ENCODE measurements at places on chromosomes 13 and 19.

DNA sequence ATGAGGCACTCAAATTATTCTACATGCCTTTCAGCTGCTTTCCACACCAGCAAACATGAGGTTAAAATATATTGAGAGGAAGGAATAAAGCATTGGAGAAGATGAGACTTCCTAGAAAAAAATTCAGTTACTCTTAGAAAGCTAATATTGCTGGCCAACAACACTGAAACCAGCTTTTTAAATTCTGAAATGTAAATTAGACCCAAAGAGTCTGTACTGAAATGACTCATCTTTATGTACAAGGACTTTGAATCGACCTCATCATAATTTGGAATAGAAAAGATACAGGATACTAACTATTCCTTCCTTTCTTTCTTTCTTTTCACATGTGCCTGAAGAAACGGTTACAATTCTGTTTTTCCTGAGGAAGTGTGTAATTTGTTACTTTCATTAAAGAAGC, 6.5 kb upstream of the HSPH1 start:
- no peak for DNase-seq

DNA sequence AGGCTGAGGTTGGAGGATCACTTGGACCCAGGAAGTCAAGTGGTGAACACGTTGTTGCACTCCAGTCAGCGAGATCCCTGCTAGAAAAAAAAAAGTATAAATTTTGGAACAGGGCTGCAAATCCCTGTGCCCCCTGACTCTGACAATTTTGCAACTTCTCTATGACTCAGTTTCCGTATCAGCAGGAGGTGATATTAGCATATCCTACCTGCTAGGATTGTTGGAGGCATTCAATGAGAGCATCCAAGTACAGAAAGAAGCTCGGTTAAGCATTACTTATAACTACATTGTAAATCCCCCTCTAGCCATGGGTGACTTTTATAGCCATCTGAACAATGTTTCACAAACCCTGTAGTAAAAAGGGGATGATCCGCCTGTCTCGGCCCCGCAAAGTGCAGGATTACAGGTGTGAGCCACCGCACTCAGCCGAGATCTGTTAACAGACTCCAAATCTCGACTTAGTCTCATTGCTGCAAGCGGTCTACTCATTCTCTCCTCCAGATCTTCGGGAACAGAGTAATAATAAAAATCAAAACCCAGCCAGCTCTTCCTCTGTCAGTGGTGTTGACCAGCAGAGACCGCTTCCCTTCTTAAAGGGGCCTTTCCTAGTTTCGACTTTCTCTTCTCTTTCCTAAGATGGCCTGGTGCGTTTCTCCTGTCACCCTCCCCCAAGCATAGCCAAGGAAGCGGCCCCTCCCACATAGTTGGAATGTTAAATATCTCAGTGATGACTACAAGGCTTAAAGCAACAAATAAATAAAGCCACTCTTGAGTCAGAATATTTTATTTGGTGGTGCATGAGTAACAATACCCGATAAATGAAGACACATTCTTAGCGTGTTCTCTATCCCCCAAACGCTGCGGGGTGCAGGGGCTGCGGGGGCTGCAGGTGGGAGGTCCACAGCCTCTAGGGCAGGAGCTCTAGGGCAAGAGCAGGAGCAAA, 10.3 kb upstream of the BICRA start:
- peak; percentile 88 for DNase-seq

GRCh38 chr19:36572593-36573019, 486 bp downstream of the ZNF529 start:
- no peak for DNase-seq

DNA sequence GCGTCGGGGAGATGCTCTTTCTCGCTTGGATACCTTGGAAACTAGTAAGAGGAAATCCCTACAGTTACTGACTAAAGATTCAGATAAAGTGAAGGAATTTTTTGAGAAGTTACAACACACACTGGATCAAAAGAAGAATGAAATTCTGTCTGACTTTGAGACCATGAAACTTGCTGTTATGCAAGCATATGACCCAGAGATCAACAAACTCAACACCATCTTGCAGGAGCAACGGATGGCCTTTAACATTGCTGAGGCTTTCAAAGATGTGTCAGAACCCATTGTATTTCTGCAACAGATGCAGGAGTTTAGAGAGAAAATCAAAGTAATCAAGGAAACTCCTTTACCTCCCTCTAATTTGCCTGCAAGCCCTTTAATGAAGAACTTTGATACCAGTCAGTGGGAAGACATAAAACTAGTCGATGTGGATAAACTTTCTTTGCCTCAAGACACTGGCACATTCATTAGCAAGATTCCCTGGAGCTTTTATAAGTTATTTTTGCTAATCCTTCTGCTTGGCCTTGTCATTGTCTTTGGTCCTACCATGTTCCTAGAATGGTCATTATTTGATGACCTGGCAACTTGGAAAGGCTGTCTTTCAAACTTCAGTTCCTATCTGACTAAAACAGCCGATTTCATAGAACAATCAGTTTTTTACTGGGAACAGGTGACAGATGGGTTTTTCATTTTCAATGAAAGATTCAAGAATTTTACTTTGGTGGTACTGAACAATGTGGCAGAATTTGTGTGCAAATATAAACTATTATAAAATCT, 2.7 kb upstream of the KCNRG start:
- DNase-seq = no peak

- no peak for DNase-seq
Observed at GRCh38 chr13:80572923-80573316, 232.0 kb upstream of the SPRY2 start.

DNA sequence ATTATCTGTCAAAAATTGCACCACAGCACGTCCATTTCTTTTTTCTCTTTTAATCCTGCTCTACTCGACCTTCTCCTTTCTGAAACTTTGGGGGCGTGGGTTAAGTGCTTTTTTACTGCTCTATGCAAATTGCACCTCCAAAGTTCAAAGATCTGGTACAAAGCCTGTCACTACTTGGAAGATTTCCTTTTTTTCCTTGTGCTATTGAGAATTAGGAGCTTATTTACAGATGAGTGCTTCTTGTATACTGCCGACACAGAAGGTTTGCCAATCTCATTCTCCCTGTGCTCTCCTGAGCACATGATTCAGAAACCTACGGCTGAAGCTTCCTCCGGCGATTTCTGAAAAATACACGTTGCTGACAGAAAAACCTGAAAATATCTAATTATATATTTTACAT, 94.8 kb downstream of the TEX29 start:
- DNase-seq = no peak

DNA sequence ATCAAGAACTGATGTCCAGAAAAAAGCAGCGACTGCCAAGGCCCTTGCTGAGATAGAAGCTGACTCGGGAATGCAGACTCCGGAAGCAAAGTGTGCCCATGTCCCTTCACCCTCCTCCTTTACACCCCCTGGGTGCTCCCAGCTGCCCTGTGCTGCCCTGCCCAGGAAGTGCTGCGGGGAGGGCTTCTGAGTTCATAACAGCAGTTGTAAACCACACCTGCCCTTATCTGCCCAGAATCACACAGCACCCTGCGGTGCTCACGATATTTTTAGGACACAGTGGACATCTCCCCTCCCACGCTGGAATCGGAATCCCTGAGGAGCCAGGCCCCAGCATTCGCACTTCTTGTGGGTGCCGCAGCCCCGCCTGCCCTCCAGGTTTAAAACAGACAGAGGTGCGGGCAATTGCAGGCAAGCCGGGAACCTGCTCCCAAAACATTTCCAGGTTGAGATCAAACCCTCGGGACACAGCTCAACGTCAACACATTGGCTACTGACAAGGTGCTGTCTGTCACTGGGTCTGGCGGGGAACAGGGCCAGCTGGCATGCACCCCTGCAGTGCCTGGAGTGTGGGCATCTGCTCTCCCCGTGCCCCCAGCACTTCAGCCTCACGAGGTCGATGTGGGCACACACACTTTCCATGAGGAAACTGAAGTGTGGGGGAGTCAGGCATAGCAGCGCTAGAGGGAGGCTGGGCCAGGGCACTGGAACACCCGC, 36.8 kb downstream of the RAB20 start:
- DNase-seq = no peak

DNA sequence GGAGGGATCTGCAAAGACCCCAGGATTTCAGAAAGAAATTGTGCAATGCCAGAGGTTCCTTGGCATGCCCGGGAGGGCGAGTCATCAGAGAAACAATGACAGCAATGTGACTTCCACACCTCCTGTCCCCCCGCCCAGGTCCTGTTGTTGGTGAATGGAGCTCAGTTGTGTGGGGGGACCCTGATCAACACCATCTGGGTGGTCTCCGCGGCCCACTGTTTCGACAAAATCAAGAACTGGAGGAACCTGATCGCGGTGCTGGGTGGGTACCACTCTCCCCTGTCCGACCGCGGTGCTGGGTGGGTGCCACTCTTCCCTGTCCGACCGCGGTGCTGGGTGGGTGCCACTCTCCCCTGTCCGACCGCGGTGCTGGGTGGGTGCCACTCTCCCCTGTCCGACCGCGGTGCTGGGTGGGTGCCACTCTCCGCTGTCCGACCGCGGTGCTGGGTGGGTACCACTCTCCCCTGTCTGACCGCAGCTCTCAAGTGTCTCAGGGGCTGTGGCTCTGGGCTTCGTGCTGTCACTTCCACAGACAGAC, 5.2 kb upstream of the F10 start:
- DNase-seq = no peak

- peak; percentile 66 for DNase-seq
Observed at GRCh38 chr19:7917267-7918061, 2.7 kb upstream of the SNAPC2 start.

DNA sequence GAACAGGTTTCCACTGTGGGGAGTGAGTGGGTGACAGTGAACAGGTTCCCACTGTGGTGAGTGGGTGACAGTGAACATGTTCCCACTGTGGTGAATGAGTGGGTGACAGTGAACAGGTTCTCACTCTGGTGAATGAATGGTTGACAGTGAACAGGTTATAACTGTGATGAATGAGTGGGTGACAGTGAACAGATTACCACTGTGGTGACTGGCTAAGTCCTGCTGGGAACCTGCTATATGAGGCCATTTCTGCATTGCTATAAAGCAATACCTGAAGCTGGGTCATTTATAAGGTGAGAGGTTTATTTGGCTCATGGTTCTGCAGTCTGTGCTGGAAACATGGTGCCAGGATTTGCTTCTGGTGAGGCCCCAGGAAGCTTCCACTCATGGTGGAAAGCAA, 637.1 kb downstream of the UQCRFS1 start:
- DNase-seq = no peak

DNA sequence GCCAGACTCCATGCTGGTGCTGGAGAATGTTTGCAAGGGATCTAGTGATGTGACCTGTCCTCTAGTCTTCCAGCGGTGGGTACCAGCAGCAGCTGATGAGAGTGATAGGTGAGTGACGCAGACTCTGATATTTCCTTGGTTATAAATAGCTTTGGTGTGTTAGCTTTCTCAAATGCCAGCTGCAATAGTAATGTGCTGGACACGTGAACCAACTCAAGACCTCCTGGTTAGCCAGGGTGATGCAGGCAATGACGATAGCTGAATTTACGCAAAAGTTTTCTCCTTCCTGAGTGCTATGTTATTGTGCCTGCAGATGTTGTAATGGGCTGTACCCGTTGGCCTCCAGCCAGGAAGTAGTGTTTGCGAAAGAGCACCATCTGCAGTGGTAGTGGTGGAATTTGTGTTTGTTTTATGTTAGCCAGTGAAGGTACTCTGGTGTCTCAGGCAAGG, 129.5 kb downstream of the CYSLTR2 start:
- no peak for DNase-seq

DNA sequence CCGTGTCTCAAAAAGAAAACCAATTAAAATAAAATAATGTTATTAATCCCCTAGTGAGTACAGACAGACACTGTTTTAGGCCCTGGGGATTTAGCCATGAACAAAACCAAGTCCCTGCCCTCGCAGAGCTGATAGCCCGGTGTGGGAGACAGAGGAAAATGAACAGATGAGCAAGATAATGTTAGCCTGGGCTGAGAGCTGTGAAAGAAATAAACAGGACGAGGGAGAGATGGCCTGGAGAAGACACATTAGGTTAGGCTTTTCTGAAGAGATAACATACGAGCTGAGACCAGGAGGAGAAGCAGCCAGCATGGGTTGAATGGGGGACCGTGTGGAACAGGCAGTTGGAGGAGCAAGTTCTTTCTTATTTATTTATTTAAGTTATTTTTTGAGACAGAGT, 9.0 kb downstream of the RELB start:
- no peak for DNase-seq

DNA sequence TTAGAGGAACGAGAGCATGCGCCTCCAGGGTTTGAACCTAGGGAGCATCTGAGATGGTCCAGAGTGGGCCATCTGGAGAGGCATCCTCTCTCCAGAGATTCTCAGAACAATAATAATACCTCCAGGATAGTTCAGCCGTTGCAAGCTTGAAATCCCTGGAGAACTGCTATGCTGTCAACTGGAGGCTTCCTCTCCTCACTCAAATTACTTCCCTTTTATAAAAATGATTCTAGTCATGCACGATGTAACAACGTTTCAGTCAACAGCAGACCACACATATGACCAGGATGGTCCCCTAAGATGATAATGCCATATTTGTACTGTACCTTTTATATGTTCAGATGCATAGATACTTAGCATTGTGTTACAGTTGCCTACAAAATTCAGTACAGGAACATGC, 108.7 kb downstream of the SHISA2 start:
- no peak for DNase-seq

- no peak for DNase-seq
Observed at GRCh38 chr13:47680748-47681147, 320.3 kb downstream of the SUCLA2 start.

DNA sequence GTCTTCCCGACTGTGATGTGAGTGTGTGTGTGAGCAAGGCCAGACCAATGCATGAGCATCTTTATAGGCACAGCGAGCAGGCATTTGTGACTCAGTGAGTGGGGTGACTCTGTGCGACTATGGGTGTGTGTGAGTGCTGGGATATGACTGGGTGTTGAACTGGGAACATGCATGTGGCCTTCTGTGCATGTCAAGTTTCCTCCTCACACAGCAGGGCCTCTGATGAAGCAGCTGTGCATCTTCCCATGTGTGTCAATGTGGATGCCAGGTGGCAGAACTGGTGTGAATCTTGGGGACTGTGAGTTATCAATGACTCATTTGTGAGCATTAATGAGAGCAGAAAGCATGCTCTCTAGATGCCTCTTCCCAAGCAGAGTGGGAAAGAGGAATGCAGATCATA, 12.1 kb upstream of the LGALS14 start:
- no peak for DNase-seq

DNA sequence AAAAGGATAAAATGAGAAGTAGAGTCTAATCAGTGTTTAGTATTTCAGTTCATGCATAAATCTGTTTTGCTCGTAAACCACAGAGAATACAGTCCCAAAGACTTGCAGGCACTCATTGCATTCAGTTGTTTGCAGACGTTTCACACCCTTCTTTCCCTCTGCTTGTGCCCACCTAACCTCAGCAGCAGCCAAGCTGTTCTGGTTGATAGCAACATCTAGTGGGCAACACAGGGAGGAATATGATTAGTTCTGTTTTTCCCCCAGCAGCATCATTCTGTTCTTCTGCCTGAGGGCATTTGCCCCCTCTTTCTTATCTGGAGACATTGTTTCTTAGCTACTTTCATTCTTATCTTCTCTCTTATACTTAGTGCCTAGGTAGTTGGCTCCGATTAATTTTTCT, 135.6 kb downstream of the PAN3 start:
- DNase-seq = no peak

- no peak for DNase-seq
Observed at GRCh38 chr13:32114284-32114950, 82.8 kb downstream of the FRY start.

GRCh38 chr19:15289673-15290072, 42.7 kb downstream of the BRD4 start:
- no peak for DNase-seq

Measured in ELF-1 (cell line).